ENCODE measurements at places on chromosomes 7 and 10.

DNA sequence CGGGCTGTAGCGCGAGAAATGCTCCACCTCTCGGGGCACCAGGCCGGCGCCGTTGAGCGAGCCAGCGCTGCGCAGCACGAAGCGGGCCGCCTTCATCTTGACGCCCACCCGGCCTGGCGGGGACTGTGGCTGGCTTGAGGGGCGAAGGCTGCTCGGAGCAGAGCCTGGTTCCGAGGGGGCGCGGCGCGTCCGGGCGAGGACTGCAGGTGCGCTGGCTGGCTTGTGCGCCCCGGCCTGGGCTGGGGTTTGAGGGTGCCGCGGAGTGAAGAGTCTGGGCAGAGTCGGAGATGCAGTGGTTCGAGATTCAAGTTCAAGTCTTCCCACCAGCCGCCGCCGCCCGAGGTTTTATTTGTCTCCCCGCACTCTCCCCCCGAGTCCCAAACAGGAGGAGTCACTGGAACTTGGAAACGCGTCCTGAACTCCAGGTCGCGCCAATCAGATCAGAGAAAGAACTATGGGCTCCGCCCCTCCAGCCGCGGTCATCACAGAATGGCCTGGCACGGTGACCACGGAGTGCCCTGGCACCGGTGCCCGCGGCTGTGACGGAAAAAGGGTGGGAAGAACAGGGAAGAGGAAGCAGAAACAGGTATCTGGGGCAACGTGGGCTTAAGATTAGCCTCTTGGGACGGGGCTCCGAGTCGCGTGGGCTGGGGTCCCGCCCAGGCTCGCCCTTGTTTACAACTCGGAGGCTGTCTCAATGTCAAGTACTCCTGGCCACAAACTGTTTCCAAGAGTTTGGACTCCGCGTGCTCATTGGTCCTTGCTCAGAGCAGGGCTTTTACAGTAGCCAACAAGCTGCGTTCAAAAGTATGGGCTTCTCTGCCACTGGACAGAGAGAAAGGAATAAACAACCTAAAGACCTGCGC lies at the start of gene PDK4:
PDK4 (minus strand) TSS at position 319 of the 866 bp plus-strand sequence; CDS start at position 96, 223 bp downstream.
- peak; percentile 31 for DNase-seq

- DNase-seq = no peak
These were observed 51.6 kb upstream of the ARL4A start for GRCh38 chr7:12635830-12636229.

- DNase-seq = no peak
These were observed 5.6 kb upstream of the AHR start for GRCh38 chr7:17292843-17293242.

DNA sequence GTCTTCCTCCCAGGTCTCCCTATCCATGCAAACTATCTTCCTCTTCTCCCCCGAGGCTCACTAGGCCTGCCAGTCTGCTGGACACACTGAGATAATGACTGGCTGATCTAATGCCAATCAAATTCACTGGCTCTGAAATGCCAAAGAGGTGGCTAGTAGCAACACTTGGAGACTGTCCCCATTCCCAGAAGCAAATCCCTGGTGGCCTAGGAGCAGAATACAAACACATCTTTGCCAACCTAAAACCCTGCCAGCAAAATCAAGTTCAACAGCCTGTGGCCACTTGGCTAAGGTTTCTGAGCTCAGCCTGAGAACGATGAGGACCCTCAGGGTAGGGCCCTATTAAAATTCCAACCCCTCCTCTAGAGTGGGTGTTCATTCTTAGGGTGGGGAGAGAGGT lies 46.6 kb downstream of the SH3PXD2A start:
- no peak for DNase-seq

DNA sequence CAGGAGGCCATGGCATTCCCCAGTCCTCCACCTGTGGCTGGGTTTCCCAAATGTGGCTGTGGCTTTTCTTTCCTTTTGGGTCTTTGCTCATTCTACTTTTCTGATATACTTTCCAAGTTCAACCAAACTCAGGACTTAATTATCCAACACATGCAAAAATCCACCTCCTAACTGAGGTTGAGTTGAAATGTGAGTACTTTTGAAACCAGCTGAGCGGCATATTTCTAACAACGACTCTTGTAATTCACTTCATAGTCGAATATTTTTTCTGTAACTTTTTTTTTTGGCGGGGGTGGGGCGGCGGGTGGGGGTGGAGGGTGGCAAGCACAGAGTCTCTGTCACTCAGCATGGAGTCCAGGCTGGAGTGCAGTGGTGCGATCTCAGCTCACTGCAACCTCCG lies 165.2 kb upstream of the PITRM1 start:
- DNase-seq = no peak

GRCh38 chr7:141992688-141993087 lies 3.0 kb upstream of the MGAM start:
- DNase-seq = no peak

DNA sequence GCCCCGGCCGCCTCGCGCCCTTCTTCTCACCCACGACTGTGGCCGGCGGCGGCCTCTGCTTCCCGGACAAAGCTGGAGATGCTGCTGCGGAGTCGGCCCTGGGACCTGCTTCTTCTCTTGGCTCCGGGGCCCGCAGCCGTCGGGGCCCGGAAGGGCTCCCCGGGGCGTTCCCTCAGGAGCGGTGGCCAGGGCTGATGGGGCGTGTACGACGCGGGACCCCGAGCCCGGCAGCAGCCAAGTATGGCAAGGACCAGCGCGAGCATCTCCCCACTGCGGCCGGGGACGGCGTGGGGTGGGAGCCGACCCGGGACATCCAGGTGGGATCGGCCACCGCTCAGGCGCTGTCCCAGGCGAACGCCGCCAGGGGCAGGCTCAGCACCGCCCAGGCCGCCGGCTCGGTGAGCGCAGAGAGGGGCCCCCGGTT lies 27.6 kb upstream of the BMS1 start:
- DNase-seq = no peak

- DNase-seq = no peak
These were observed 6.2 kb downstream of the SNX13 start for GRCh38 chr7:17934094-17934493.

DNA sequence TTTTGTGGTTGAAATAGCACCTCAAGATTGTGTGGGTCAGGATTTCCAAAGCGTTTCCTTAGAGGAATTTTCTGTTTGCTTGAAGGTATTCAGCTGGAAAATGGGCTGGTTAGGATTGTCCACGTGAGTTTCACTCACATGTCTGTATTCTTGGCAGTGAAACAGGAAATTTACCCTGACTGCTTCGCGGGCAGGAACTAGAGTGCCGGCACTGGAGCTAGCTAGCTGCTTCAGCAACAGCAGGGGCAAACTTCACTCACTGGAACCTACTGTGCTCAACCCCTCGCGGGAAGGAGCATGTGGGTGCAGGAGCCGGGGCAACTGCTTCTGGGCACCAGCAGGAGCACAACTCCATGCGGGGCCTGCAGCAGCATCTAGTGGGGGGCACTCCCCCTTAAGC lies 38.0 kb upstream of the RTKN2 start:
- no peak for DNase-seq

DNA sequence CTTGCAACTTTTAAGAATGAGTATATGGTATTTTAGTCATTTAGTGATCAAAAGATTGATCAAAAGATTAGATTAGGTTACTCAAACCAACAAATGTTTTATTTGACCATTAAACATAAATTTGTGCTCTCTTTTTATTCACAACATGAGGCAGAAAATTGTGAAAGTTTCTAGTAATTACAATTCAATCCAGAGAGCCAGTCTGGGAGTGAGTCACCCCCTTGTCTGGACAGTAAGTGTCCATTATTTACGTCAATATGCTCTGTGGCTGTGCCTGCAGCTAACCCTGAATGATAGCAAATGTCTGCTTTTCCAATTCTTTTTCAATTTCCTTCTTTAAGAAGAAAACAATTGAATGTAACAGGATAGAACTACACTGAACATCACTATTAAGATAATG lies 27.9 kb downstream of the GNG11 start:
- DNase-seq = no peak

- DNase-seq = no peak
These were observed 1.0 kb downstream of the UBTD1 start for GRCh38 chr10:97499561-97500296.

- DNase-seq = no peak
These were observed 30.2 kb downstream of the MGAM start for GRCh38 chr7:142025896-142026295.

DNA sequence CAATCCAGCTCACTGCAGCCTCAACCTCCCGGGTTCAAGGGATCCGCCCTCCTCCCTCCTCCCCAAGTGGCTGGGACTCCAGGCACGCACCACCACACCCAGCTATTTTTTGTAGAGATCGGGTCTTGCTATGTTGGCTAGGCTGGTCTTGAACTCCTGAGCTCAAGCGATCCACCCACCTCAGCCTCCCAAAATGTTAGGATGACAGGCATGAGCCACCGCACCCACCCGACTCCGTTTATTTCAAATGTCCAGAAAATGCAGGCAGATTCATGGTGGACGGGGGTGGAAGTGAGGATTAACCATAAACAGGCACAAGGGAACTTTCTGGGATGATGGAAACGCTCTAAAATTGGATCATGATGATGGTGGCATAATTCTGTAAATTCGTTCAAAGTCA lies 84.5 kb upstream of the DNAAF5 start:
- DNase-seq = no peak

DNA sequence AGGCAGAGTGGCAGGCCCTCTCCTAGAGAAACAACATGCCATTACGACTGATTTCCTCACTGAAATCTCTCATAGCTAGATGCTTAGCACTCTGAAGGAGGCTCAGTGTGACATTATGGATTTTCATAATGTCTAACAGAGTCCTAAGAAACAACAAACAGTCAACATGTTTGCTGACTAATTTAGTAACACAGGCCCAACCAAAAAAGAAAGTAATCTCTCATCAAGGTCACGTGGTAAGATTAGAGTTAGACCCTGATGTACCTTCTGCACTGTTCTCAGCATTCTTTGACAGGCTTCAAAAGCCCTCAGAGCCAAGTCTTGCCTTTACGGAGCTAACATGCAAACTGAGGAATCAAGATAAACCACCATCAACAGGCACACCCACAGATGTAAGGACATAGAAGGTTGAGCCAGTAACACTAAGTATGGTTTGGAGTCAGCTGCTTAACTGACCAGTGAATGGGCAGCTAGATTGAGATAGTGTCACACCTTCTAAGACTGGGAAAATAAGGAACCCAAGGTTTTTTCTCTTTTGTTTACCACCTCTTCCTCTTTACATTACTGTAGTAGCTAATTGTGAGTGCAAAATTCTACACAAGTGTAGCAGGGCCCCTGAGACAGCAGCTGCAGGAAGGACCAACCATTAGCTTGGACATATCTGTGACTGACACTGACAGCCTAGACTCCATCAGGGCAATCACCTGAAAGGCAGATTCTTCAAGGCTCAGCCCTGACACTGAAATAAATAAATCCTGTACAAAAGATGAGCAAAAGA lies 15.3 kb upstream of the KCNIP2 start:
- DNase-seq = no peak

DNA sequence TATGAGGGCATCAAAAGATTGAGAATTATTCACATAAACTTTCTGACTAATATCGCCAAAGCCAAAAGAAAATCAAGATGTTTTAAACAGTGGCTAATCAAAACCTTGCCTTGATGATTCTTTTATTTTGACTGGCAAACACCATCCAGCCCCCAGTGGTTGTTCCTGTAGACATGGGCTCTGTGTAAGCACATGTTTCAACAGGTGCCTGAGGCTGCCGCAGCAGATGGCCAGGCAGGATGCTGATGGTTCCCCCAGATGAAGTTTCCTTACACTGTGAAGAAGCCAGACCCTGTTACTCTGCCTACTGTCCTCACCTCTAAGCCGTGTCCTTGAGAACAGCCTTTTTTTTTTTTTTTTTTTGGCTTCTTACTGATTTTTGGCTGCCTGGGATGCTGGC lies 146.5 kb downstream of the RAB11FIP2 start:
- DNase-seq = no peak

DNA sequence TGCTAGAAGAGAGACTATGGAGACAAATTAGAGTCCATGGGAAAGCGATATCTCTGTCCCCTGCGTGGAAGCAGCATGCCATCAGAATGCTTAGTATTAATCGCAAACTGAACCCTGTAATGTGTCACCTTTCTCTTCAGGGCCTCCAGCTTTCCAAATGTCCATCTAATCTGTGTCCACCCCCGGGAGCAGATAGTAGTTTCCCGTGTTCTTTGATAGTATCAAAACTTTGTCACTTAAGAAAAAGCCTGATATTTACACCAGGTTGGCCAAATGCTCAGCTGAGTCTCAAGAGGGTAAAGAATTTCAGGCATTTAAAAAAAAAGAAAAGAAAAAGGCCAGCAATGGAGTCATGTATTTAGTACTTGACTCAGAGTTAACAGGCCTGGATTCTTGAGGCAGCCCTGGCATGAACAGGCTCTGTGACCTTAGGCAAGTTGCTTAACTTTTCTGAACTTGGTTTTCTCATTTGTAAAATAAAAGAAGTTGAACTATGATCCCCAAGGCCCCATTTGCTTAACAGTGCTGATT lies 10.4 kb upstream of the GSAP start:
- no peak for DNase-seq

- no peak for DNase-seq
These were observed 172.7 kb upstream of the HPS1 start for GRCh38 chr10:98619446-98619845.

GRCh38 chr7:106243893-106244292 lies 40.9 kb downstream of the NAMPT start:
- DNase-seq = no peak

All from NCI-H2029 treated with DMSO at 0.1 percent for 48 hours (cell line).